ENCODE measurements at places on chromosomes 2 and 18. TPM values are rescaled to one million over a fixed set of nuclear protein-coding genes. Genes with fewer than 3 reads are reported as not detected.

TFCP2L1 gene
- 4.9 TPM for total RNA-seq

TCF23 gene
- total RNA-seq: not detected

TRAPPC12 gene
- 65.8 TPM for total RNA-seq

ATOH8 gene
- 5.3 TPM for total RNA-seq

DSG3 gene
- 0.01 TPM for total RNA-seq

PLGLB2 gene
- total RNA-seq: 0.35 TPM

FKBP1B gene
- total RNA-seq: 9.8 TPM

HOXD12 gene
- not detected for total RNA-seq

LAMA1 gene
- 0.07 TPM for total RNA-seq

IL36B gene
- 0.09 TPM for total RNA-seq

CDCA7 gene
- 50.3 TPM for total RNA-seq

SULT1C4 gene
- total RNA-seq: not detected

ACSL3 gene
- 101 TPM for total RNA-seq

HRH4 gene
- total RNA-seq: not detected

NTSR2 gene
- total RNA-seq: not detected

RNF144A gene
- 6.2 TPM for total RNA-seq

TRPM8 gene
- total RNA-seq: 0.42 TPM

GNLY gene
- not detected for total RNA-seq

MARS2 gene
- total RNA-seq: 10.4 TPM

ASPRV1 gene
- total RNA-seq: 0.23 TPM

FBXO11 gene
- 32.1 TPM for total RNA-seq

Measured in A549 treated with CORT108297 at 1 μM for 4 hours (cell line).